ENCODE measurements at places on chromosomes 13 and 19. TPM values are rescaled to one million over a fixed set of nuclear protein-coding genes. Genes with fewer than 3 reads are reported as not detected.

DNA sequence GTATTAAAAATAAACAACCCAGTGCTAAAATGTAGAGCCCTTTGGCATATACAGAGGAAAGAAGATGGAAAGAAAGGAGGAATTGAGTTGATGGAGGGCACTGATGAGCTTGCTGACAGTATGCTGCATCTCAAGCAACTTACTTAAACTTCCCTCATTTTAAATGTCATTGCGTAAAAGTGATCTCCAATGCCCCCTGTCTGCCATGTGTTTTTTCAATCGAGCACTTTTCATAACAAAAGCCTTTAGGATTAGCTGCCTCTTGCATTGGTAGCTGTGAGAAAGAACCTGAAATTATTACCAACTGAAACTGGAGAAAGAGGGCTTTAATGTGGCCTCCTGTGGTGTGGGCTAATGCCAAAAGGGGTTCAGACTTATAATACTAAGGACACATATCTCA is 541.6 kb downstream of the SUCLA2 start:
- DNase-seq, result no peak

DNA sequence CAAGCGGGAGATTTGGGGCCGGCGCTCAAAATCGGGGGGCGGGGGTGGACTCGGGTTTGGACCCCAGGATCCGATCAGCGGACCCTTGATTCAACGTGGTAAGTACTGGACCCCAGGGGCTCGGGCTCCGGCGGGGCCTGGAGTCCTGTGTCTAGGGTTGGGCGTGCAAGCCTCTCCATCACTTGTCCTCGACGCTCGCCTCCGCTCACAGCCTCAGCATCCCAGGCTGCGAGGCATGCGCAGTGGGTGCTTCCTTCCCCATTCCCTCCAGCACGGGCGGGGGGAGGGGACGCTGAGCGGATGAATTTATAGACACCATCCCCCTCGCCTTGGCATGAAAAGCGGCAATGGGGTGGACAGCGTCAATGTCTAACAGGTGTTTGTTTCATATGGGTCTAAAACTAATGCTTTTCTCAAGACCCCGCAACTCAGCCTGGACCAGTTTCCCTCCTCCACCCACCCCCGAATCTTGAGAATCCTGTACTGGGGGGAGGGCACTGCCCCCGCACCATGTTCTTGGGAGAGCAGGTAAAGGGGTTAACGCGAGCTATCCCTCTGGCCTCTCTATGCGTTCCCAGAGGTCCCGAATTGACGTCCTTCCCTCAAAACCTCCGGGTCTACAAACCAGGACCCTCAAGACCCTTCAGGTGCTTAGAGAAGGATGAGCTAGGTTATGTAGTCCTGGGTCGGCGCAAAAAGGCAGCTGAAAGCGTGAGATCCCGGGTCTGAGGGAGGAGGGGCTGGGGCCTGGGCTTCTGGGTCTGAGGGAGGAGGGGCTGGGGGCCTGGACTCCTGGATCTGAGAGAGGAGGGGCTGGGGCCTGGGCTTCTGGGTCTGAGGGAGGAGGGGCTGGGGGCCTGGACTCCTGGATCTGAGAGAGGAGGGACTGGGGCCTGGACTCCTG is 579 bp downstream of the CPT1C start:
- DNase-seq, result peak; percentile 70

- DNase-seq, result peak; percentile 83
These were observed 14.6 kb downstream of the GNA11 start for GRCh38 chr19:3108775-3109174.

- no peak for DNase-seq
These were observed 1608.8 kb downstream of the OLFM4 start for GRCh38 chr13:54637366-54637765.

GRCh38 chr13:21632196-21632595 is 28.2 kb upstream of the MICU2 start:
- no peak for DNase-seq

CD22 gene
- total RNA-seq, result 0.34 TPM

DNA sequence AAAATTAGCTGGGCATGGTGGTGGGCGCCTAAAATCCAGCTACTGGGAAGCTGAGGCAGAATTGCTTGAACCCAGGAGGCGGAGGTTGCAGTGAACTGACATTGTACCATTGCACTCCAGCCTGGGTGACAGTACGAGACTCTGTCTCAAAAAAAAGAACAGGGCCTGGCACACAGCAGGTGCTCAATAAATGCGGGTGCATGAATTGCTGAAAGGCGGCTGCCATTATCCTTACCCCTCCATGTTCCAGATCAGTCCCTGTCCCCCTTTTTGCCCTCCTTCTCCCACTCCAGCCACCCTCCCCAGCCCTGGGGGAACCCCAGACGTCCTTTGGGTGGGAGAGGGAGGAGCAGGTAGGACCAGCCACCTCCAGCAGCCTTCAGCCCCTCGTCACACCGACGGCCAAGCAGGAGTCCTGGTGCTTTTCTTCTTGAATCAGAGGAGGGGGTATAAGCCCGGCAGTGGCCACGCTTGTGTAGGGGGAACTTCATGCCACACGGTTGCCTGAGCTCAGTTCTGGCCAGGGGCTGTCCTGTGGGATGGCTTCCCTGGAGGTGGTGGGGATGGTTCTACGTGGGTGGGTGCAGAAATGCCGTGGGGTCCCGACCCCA is 20.4 kb upstream of the NFIC start:
- no peak for DNase-seq

GRCh38 chr13:83019986-83020385 is 862.3 kb downstream of the SLITRK1 start:
- DNase-seq, result no peak

GRCh38 chr19:5193192-5193591 is 147.4 kb downstream of the PTPRS start:
- no peak for DNase-seq

TNFSF9 gene
- 0.34 TPM for total RNA-seq

DNA sequence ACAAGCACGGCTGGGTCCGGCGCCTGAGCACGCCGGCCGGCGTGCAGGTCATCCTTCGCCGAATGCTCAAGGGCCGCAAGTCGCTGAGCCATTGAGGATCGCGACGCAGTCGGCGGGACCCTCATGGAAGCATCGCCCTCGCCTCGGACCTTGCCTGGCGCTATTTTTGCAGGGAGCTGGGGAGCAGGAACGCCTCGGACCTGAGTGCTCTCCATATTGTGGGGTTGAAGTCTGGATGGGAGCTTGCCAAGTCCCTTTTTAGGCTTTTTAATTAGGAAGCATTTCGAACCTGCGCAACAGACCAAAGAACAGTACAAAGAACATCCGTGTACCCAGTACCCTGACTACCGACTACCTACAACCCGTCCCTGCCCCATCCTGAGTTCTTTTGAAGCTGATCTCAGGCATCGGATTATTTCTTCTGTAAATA is 628 bp downstream of the MRPL34 start:
- no peak for DNase-seq

- peak; percentile 92 for DNase-seq
These were observed at the start of gene ZNF599 for GRCh38 chr19:34772697-34773554. Gene ZNF599, minus strand, starts transcription at chr19:34773215. Its CDS starts 374 bp downstream, at chr19:34772841.

PRX gene
- total RNA-seq, result 1.7 TPM

VSIG10L gene
- total RNA-seq, result 0.17 TPM

GRCh38 chr19:19446655-19447437 is 41.4 kb downstream of the GATAD2A start:
- DNase-seq, result no peak

KANK3 gene
- 156 TPM for total RNA-seq

CEACAM3 gene
- not detected for total RNA-seq

GRCh38 chr13:110108348-110109139 is 198.4 kb downstream of the COL4A1 start:
- DNase-seq, result peak; percentile 72

KBTBD6 gene
- 10.4 TPM for total RNA-seq

ZNF793 gene
- total RNA-seq, result 1.2 TPM

DNA sequence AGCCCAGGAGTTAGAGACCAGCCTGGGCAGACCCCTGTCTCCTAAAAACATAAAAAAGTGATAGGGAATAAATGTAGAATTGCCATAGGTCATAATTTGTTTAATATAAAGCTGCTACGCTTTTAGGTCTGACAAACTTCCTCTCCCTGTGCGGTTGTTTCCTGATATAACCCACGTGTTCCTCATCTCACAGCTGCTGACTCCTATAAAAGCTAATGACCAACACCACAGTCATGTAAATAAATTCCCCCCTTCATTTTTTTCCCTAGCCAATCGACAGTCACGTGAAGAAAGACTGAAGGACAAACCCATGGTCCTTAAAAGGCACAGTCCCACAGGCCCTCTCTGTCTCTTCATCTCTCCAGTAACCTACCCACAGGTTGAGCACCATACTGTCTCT is 27.5 kb downstream of the ZNF266 start:
- no peak for DNase-seq

HOMER3 gene
- total RNA-seq, result 272 TPM

DNA sequence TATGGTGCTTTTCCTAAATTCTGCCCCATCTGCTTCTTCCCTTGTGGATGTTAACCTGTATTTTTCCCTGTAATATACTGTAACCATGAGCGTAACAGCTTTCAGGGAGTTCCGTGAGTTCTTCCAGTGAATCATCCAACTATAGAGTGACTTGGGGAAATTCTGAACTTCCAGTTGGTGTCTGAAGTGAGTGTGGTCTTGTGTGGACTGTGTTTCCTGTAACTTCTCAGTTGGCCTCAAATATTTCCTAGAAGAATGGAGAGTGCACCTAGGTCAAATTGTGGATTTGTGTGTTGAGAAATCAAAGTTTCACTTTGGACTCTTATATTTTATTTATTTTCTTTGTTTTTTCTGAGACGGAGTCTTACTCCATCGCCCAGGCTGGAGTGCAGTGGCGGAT is 11.0 kb upstream of the ZNF766 start:
- no peak for DNase-seq

DNA sequence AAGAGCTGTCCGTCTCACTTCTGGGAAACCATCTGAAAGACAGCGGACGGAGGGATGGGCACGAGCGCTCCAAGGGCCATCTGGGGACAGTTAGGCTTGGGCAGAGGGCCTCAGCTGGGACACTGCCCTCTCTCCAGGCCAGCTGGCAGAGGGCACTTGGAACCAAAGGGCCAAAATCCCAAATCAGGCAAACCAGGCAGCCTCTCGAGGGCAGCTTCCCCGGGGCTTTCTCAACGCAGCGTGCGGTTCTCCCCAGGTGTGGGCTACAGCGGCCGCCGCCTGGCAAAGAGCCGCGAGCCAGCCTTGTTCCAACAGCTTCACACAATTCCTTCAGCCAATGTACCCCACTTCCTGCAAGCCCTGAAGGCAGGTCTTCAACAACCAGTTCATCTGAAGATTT is 5.0 kb downstream of the MLLT1 start:
- no peak for DNase-seq

GRCh38 chr13:46113596-46113995 is 8.8 kb upstream of the CPB2 start:
- DNase-seq, result peak; percentile 64

KIR2DL1 gene
- not detected for total RNA-seq

- no peak for DNase-seq
These were observed 64.2 kb upstream of the UQCRFS1 start for GRCh38 chr19:29277102-29277501.

DNA sequence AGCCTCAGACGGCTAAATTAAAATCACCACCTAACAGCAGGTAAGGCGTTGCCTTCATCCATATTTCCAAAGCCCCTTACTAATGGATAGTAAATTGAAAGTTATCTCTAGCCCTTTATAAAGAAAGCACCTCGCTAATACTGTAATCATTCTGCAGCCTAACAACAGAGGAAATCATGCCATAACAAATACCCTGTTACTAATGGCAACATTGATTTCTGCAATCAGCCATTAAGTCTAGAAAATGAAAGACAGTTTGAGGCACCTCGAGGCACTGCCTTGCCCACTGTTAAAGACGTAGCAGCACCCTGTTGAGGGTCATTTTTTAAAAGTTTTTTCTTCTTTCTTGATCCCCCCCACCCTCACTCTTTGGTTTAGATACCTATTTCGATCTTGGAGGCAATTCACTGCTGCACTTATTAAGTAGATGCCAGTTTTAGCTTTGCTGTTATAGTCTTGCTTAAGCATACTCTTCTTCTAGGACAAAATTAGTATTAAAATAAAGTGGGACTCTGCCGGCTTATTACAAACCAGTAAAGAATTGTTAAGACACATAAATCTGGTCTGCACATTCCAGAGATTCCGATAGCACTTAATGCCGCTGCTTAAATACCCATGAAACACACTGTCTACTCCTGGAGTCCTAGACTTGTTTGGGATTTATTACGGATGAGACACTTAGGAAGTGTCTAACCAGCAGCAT is 74.8 kb downstream of the ZNF536 start:
- DNase-seq, result no peak

TEX29 gene
- 0.14 TPM for total RNA-seq

DNA sequence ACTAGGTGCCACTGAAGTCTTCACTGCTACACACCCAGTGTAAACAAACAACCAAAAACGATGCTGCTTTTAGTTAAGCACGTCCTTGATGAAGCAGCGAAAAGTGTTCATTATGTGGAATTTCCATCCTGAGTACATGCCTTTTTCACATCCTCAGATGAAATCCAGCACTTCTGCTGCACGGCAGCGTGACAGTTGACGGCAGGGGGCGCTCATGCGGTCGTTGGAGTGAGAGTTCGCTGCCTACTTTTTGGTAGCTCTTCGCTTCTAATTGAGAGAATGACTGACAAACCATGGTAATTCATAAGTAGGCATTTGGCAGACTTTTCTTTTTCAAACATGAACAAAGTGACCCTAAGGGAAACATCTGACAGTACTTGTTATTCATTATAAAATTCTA is 1124.9 kb downstream of the EFNB2 start:
- peak; percentile 64 for DNase-seq

- peak; percentile 87 for DNase-seq
These were observed 59.2 kb upstream of the KLF12 start for GRCh38 chr13:74193391-74193790.

GRCh38 chr13:114118511-114119123 is 13.8 kb downstream of the RASA3 start:
- peak; percentile 90 for DNase-seq

DNA sequence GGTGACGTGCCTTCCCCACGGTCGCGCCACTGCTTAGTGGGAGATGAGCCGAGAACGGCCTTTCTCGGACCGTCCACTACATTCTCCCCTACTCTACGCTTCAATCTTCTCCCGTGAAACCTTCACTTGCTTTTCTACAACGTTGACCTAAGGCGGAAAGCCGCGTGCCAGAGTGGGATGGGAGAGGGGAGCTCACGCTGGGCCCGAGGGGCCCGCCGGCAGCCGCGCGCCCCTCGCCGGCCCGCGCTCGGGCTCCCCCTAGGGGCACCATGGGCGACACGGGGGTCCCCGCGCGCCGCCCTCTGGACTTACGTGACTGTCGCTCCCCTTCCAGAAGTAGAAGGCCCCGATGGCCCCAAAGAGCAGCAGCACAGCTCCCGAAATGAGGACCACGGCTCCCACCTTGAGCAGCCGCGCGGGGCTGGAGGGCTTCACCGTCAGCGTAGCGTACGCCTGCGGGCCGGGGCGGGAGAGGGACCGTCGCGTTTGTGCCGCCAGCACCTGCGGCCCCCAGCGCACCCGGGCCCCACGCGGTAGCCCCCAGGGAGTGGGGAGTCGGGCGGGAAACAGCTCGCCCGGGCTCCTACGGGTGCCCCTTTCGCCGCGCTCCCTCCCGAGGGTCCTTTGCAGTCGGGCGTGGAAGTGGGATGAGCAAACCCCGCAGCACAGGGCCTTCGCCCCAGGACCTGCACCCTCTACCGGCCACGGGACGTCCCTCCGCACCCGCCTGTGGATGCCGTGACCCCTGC is 727 bp downstream of the CNMD start:
- DNase-seq, result peak; percentile 38

WDR88 gene
- not detected for total RNA-seq

Data from dermis blood vessel endothelial cell (primary cell).